ENCODE measurements at places on chromosomes 1 and 21.

DNA sequence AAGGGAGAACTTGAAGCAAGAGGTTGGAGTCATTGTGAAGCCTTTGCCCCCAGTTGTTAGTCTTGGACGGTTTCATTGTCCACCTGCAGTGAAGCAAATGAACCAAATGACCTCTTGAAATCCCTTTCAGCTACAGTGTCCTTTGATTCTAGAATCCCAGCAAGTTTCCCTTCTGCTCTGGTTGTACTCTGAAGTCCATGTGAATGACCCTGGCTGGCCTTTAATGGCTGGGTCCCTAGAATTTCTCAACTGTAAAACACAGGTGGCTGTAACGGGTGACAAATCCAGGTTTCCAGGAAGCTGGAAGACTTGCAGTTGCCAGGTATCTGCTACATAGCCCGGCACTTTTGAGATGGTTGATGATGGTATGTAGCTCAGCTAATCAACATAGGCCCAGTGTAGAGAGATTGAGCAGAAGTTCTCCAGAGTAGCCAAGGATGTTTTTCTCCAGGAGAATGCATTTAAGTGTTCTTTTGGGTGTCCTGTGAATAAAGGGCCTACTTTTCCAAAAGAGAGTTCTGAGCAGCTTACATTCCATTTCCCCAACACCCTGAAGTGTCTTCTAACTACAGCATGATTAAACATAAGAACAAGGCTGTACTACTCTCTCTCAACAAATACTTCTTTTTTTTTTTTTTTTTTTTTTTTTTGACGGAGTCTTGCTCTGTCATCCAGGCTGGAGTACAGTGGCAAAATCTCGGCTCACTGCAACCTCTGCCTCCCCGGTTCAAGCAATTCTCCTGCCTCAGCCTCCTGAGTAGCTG is 17.6 kb upstream of the SLC30A1 start:
- DNase-seq = no peak

DNA sequence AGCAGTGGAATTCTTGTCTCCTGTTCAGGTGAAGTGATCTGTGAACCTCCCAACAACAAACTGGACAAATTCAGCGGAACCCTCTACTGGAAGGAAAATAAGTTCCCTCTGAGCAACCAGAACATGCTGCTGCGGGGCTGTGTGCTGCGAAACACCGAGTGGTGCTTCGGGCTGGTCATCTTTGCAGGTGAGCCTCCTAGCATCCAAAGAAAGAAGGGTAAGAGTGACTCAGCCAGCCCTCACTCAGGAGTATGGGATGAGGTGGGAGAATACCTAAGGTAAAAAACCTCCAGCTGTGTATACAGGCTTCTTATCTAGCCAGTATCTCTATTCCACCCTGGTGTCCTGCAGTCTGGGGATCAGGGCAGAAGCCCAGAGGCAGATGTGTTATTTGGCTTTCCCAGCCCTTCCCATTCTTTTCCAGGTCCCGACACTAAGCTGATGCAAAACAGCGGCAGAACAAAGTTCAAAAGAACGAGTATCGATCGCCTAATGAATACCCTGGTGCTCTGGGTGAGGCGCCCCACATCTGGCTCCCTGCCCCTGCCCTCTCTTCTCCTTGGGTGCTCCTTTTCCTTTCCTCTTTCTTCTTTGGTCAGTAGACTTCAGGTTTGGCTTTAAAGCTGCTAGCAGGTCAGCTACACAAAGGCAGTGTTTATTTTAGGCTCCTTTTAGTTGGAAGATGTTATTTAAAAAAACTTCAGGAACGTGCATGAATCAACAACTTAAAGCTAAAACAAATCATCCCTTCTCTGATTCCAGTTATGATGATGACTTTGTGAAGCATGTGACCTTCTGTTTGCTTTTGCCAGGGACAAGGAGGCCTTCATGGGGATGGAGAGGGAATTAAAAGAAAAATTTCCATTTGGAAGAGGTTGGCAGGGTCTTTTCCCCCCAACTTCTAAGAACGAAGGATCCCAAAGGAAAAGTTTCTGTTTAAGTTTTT is 9.0 kb downstream of the ATP8B2 start:
- DNase-seq = no peak

DNA sequence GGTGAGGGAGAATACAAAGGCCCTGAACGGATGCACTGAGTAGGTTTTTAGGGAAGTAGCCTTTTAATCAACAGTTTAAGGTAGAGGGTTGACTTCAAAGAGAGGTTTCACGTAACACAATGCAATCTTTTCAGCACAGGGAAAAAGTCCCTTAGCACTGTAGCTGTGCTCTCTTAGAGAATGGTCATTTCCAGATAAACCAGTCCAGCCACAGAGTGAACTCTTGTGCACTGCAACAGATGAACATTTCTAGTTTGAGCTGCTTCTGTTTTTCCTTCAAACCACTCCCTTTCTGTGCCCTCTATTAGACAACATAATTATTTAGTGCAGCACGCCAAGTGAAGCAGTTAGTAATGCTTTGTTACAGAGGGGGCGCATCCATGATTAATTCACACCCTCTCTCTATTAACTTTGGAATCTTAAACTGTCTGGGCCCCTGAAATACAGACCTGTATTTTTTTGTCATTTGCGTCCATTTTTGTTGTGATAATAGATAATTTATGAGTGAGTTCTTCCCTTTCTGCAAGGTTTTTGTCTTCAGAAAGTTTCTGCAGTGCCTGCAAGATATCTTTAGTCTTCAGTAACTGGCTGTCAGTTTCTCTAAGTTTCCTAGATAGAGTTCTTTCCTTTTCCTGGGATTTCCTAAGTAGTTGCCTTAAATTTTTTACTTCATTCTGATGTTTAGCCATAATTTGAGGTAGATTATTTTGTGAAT is 22.9 kb downstream of the LCA5L start:
- no peak for DNase-seq

- no peak for DNase-seq
Observed at GRCh38 chr1:24867084-24867870, 62.8 kb downstream of the RUNX3 start.

- DNase-seq = no peak
Observed at GRCh38 chr1:228297242-228297641, 89.4 kb downstream of the OBSCN start.
